ENCODE measurements at places on chromosomes 4 and X. TPM values are rescaled to one million over a fixed set of nuclear protein-coding genes. Genes with fewer than 3 reads are reported as not detected.
A peak's percentile ranks its signal among the peaks of the same experiment; 100 is the strongest.

DNA sequence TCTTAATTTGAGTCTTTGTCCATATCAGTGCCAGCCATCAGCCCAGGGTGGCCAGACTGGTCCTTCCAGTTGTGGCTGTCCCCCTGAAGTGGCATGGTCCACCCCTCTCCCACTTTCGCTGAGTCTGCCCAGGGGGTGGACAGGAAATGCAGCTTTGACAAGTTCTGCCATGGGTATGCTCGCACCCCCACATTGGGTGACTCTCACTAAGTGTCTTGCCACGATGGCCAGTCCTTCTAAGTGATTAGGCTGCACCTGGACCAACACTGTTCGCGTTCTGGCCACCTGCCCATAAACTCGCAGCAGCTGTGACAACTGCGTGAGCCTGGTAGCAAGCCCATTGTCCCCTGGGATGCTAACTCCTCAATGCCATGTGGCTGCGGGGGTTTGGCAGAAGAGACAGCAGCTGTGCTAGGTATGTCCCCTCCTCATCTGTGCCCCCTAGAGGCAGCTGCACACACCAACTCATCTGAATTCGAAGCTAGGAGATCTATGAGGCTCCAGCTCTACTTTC, 10.0 kb upstream of the LNX1 start:
- no peak for DNase-seq

The MAGED4 gene
- 25.5 TPM for total RNA-seq

GRCh38 chr4:133581996-133582619, 433.0 kb downstream of the PCDH10 start:
- no peak for DNase-seq

GRCh38 chr4:139555705-139556070, 331 bp downstream of the SETD7 start:
- no peak for DNase-seq

GRCh38 chr4:33780952-33781791, 2463.1 kb downstream of the ARAP2 start:
- peak; percentile 62 for DNase-seq

The PDGFC gene
- total RNA-seq = 101 TPM

GRCh38 chrX:123830309-123830708, 29.5 kb upstream of the XIAP start:
- DNase-seq = no peak

The GAGE2A gene
- total RNA-seq = not detected

DNA sequence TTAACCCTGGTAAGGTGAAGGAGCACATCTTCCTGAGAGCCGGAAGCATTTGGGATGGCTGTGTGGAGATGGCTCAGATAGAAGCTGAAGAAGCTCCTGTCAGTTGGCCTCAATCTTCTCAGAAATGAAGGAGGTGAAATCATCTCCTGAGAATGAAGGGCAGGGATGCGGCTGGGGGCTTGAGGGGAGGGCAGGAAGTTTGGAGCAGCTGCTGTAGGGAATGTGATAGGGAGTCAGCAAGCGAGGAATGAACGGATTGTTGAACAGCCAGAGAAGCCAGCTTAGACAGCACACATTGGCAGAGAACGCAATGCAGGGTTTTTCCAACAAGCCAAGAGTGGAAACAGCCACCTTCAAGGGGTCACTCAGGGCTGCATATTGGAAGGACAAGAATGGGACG, 10.0 kb downstream of the KCNE5 start:
- DNase-seq = no peak

The CDKL2 gene
- 0.66 TPM for total RNA-seq

GRCh38 chr4:53010318-53010717, 148.2 kb downstream of the RASL11B start:
- DNase-seq = no peak

DNA sequence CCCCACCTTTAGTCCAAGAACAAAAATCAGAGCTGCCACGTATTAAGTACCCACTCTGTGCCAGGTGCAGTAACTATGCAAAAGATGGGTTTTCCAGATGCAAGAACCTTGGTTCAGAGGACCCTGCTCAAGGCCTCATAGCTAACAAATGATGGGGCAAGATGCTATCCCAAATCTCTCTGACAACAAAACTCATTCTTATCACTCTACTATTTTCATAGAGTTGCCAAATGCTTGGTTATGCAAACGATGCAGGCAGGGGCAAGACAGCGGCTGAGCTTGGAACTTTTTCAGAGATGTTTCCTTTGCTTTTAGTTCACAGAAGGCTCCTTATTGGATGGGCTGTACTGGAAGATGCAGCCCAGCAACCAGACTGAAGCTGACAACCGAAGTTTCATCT, 30.5 kb downstream of the PKD2 start:
- no peak for DNase-seq

- peak; percentile 17 for DNase-seq
These were observed 243.6 kb upstream of the DKK2 start for GRCh38 chr4:107279733-107280132.

DNA sequence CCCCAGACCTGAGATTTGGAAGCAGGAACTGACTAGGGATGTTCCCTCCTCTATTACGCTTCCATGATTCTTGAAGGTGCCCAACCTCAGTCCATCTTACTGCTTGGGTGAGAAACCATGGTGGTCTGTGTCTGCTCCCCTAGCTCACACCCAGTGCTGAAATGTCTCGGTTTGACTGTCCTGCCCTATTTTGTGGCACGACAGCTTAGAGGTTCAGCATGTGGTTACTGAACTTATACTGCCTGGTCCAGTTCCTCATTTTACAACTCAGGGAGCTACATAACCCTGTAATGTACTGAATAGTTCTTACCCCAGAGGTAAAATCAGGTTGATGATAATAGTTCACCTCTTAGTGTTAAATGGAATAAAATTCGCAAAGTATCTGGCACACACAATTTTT, 203.1 kb downstream of the RBM46 start:
- DNase-seq = no peak

- DNase-seq = peak; percentile 46
These were observed 81.7 kb upstream of the STOX2 start for GRCh38 chr4:183823434-183823833.

- DNase-seq = no peak
These were observed 570.3 kb downstream of the RAPGEF2 start for GRCh38 chr4:159673221-159673620.

The NEXMIF gene
- total RNA-seq = not detected

- no peak for DNase-seq
These were observed 62.2 kb downstream of the TIGD2 start for GRCh38 chr4:89173336-89174090.

DNA sequence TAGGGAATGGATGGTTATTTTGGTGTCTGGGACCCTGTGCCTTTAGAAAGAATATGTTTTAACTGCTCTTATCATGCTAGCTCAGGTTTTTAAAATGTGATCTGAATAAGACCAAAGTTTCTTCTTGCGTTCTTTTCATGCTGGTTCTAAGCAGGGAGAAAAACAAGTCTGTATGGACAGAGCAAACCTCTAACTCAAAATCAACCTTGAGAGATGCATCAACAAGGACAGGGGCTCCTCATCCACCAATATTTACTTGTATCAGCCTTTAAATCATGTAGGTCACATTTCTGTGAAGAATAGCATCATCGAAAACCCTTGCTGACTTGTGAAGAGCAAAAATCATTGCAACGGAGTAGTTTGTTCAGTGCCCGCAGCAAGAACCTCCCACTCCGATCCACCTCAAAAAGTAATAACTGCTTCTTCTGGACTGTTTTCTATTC, 1.2 kb downstream of the ATP10D start:
- no peak for DNase-seq

DNA sequence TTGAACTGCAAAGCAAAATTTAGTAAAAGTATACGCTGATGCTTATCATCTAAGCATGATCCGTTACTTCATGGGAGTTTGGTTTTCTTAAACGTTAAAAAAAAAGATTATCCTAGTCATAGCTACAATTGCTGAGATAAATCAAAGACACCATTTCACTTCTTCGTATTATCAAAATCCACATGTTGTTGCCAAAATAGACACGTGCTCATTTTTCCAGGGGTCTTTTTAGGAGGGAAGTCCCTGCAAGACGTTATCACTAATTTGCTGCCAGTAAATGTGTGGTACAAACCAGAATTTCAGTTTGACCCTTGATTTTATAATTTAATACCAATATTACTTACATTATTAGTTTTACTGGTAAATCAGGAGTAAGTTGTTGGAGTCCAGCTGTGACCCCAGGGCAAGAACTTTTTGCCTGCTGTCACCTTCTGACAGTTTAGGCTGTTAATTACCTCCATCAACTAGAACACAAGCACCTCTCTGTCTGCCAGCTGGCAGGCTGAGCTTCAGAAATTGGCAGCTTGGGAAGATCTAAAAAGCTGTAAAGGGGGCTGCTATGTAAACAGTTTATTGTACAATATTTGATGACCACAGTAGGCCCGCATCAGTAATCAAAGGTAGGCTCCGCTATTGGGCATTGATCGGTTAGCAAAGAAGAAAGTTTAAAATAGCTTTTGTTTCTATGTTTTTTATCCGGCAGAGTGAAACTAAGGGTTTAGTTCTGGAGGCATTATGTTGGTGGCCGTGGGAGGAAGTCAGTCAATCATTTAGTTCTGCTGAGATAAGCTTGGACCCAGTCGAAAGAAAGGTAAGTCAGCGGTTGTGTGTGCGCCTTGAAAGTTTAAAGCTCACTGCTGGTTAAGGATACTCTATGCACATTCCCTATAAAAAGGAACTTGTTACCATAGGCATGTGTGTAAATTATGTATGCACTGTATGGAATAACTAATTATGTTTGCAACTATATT, 196.4 kb downstream of the FBXO8 start:
- DNase-seq = no peak

- DNase-seq = no peak
These were observed 5.4 kb upstream of the MMRN1 start for GRCh38 chr4:89889289-89889688.

GRCh38 chr4:1579901-1580691, 104.0 kb downstream of the FAM53A start:
- DNase-seq = peak; percentile 24

DNA sequence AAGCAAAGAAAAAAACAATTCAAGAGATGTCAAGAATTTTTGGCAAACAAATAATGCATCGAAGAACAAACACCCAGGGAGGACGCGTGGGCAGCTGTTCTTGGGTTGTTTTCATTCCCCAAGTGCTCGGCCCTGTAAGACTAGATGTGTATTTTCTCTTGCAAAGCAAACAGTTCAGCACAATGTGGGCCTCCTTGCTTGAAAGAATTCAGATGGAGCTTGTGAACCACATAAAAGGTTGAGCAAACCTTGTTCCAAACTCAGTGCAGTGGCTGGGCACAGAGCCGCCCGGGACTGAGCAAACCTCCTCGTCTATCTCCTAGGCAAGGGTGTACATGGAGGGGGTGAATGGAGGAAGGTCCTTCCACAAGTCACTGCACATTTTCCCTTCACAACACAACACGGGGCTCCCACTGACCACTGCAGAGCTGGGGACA, 82.4 kb downstream of the HTRA3 start:
- no peak for DNase-seq

The LEF1 gene
- total RNA-seq = not detected

DNA sequence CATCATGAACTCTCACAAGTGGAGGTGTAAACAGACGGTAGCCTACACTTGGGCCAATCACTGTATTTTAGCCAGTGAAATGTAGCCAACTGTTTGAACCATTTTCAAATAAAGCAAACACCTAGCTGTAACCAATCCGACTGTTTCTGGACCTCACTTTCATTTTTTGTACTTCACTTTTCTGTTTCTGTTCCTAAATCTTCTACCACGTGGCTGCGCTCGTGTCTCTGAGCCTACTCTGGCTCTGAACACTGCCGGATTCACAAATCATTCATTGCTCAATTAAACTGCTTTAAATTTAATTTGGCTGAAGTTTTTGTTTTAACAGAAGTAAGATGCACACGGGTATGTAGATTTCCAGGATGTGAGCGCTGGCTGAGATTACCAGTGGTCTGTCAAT, 319.1 kb downstream of the RAPGEF2 start:
- DNase-seq = no peak

- no peak for DNase-seq
These were observed 142.5 kb downstream of the COL4A5 start for GRCh38 chrX:108582151-108582550.

The PLP1 gene
- 0.70 TPM for total RNA-seq

DNA sequence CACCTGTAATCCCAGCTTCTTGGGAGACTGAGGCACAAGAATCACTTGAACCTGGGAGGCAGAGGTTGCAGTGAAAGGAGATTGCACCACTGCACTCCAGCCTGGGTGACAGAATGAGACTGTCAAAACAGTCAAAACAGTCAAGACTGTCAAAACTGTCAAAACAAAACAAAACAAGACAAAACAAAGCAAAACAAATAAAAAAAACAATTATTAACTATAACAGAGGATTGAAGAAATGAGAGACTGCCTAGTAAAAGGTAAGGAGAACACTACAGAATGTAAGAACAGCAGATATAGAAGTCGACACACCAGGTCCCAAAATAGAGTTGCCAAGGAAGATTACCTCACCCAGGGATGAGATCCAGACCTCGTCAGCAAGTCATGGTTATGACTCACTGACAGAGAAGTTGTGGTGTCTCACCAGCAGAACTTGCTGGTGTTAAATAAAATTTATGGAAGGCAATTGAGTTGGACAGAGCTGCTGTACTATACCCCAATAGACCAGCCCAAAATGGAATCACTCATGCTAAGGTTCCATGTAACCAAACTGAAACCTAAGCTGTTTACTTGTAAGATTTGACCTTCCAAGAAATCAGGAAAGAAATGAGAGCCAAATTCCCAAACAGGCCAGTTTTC, 32.1 kb upstream of the GK start:
- peak; percentile 82 for DNase-seq

GRCh38 chrX:132037479-132037993, 14.4 kb downstream of the STK26 start:
- DNase-seq = no peak

- DNase-seq = no peak
These were observed 239.2 kb upstream of the DDX53 start for GRCh38 chrX:22760513-22761057.

- no peak for DNase-seq
These were observed 194.1 kb downstream of the PTTG2 start for GRCh38 chr4:38154252-38154651.

DNA sequence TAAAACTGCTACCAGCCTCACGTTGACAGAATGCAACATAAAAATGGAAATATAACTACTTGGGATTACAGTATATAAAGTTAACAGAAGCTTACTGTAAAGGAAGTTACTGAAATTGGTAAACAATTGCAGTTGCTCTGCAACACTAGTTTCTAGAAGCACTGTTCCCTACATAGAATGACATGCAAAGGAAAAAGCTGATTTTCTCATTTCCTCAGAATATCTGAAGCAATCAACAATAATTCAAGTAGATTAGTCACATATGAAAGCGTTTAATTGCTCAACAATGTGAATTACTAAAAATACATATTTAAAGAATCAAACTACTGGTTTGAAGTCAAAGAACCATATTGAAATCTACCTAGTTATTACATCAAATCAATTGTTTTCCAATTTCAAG, 31.8 kb downstream of the PDGFC start:
- no peak for DNase-seq

The ZCCHC18 gene
- 0.15 TPM for total RNA-seq

The SYTL5 gene
- 0.10 TPM for total RNA-seq

DNA sequence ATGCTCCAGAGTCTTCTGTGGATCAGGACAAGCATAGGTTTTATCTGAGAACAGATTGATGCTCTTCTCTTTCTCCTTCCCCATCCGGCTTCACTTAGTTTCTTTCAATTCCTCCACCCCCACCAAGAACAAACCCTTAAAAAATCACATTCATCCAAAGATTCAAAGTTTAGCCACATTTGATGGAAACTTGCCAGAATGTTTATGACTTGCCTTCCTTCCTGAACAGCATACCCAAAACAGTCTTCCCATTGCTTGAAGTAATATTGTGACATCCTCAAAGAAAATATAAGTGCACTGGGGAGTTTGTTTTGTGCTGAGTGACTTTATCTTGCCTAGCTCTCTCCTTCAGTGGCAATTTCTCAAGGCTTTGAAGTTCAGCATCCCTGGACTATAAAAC, 83.0 kb downstream of the MAGEB17 start:
- no peak for DNase-seq

The MAGEA1 gene
- total RNA-seq = not detected

GRCh38 chr4:174716986-174717770, 111.9 kb downstream of the GLRA3 start:
- no peak for DNase-seq

Measured in HFFc6 (cell line).